Body of pancreas (tissue), 4 donors: ENCODE measurements at places on chromosomes 4 and X.
A peak's percentile ranks its signal among the peaks of the same experiment; 100 is the strongest.

DNA sequence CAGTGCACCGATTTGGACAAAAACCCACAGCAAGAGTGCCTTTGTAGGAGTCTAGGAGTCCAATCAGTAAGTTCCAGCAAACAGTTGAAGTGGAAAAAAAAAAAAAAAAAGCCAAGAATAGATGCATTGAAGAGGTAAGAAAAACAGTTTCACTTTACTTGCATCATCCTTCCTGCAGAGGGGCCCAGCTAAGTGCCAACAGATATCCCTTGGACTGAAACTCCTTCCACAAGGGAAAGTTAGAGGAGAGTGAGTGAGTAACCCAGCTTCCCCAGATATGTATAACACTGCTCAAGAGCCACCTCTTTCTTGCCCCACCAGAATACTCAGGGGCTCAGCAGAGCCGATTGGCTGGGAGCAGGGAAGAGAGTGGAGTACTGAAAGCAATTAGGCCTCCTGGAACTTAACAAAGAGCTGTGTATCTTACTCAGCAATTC is 617.7 kb upstream of the SMIM31 start:
- no peak for DNase-seq

DNA sequence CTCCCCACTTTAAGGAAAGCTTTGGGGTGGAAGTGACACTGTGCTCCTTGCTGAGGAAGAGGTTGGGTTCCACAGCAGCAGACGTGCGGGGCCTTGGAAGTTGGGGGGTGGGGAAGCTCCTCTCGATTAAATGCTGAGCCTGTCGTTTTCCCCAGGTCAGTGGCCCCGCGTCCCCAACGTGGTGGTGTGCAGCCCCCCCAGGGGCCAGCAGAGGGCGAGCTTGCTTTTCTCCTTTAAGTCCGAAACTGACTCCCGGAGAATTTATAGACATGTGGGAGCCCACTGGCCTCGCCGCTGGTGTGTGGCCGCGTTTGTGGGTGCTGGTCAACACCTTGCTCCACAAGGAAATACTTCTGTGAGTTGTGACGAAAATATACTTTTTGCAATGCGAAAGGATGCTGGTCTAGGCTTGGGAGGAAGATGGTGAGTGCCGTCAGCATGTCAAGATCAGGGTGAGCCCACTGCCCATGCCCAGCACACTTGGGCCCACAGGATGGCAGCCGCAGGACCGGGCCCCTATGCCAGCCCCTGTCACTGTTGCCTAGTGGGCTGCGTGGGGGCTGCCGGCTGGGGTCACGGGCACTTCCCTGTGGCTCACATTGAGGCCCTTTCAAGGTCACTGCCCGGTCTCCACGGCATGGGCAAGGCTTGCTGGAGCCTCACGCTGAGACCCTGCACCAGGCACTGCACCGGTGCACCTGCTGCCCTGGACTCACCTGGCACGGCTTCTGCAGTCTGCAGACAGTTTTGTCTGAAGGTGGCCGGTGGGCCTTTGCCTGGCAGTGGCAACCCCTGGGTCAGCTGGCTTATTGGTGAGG is 9.4 kb downstream of the UVSSA start:
- DNase-seq = peak; percentile 60

GRCh38 chrX:69097451-69098236 is 67.6 kb downstream of the PJA1 start:
- DNase-seq = no peak

DNA sequence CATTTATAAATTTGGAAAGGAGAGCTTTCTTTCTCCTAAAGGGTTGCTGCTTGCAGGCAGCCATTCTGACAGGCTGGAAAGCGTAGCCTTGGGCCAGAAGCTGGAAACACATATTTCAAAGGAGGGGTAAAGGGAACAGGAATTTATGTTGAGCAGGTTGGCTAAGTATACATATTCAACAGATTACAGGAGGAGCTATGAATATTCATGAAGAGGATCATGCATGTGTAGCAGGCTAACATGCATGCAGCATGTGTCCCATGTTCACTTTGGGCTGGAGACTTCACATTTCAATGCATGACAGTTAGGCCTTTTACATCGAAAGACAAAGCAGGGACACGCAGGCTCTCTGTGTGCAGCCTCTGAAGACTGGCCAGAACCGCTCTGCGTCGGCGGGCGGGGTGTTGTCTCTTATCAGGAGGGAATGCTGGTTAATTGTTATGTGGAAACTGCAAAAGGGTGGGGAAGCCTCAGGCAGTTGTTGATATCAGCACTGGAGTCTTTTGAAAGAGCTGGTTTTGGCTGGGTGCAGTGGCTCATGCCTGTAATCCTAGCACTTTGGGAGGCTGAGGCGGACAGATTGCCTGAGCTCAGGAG is 31.5 kb downstream of the CASP3 start:
- DNase-seq = no peak
